Germinal center (tissue), 1 donor: ENCODE measurements at places on chromosomes 11 and 22.

- no peak for DNase-seq
Observed at GRCh38 chr11:72720784-72721183, 31.4 kb downstream of the ARAP1 start.

DNA sequence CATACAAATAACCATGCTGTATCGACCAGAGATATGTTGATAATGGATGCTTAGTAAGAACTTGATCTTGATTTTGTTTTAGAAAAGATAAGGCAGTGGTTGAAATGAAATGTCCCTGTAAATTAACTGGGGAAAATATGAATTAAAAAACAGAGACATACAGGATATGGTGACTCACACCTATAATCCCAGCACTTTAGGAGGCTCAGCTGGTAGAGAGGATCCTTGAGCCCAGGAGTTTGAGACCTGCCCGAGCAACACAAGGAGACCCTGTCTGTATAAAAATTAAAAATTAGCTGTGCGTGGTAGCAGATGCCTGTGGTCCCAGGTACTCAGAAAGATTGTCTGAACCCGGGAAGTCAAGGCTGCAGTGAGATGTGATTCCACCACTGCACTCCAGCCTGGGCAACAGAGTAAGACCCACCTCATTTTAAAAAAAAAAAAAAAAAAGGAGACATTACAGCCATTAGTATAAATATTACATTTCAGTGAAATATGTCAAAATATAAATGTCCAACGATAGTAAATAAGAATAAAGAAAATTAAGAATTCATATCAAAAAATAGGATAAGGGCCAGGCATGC is 4.6 kb downstream of the PICALM start:
- no peak for DNase-seq

DNA sequence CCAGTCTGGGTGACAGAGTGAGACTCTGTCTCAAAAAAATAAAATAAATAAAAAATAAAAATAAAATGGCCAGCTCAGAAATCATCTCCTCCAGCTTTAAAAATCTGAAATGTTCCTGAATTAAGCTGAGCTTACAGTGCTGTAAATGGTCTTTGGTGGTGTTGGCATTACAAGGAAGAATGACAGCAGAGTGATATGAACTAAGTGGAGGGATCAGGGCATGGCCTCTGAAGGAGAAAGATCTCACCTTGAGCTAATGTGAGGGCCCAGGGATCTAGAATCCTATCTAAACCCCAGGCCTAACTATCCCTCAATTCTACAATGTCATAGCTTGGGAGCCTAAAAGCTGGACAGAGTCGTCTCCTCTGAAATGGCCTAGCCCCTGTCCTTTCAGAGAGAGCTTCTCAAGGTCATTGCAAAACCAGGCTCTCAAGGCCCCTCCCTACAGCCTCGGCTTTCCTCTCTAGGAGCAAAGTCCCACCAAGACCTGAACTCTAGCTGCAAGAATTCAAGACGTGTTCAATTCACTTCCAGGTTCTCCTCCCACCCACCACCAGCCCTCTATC is 345.4 kb downstream of the BUD13 start:
- DNase-seq = no peak

- DNase-seq = peak; percentile 33
Observed at GRCh38 chr22:36328635-36329253, 59.0 kb downstream of the MYH9 start.

DNA sequence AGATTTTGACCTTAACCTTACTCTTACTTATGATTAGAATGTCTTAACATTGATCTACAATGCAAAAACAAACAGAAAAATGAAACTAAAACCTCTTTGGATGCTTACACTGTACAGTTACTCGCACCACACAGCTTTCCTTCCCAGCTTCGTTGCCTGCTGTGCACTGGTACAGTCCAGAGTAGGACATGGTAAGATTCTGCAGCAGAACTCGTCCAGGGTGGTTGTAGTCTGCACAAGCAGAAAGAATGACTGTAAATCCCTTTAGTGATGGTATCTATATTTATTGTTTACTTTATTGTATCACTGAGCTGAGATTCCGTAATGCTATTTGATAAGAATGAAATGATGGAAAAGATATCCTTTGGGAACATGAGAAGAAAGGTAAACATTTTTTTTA is 21.0 kb upstream of the HSPA8 start:
- DNase-seq = no peak

- DNase-seq = peak; percentile 31
Observed at GRCh38 chr11:61627850-61628661, 47.2 kb upstream of the SYT7 start.

DNA sequence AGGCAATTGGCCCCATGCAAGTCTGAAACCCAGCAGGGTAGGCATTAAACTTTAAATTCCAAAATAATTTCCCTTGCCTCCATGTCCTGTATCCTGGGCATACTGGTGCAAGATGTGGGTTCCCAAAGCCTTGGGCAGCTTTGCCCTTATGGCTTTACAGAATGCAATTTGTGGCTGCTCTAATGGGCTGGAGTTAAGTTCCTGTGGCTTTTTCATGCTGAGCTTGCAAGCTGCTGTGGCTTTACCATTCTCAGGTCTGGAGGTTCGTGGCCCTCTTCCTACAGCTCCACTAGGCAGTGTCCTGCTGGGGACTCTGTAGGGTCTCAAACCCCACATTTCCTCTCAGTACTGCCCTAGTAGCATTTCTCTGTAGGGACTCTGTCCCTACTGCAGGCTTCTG is 15.0 kb upstream of the BIRC3 start:
- no peak for DNase-seq

DNA sequence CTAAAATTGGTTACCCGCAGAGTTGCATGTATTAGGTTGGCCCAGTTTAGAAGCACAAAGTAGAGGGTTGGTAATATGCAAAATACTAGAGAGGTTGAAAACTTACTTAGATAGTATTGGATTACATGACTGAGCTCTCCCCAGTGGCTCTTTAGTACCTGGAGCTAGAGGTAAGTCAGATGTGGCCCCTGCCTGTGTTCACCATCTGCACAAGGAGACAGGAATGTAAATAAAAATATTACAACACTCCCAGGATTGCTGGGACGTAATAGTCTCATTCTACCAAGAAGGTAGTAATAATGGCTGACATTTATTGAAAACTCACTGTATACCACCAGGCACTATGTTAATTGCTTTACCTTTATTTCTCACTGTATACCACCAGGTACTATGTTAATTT is 129.6 kb downstream of the SLC17A6 start:
- no peak for DNase-seq

DNA sequence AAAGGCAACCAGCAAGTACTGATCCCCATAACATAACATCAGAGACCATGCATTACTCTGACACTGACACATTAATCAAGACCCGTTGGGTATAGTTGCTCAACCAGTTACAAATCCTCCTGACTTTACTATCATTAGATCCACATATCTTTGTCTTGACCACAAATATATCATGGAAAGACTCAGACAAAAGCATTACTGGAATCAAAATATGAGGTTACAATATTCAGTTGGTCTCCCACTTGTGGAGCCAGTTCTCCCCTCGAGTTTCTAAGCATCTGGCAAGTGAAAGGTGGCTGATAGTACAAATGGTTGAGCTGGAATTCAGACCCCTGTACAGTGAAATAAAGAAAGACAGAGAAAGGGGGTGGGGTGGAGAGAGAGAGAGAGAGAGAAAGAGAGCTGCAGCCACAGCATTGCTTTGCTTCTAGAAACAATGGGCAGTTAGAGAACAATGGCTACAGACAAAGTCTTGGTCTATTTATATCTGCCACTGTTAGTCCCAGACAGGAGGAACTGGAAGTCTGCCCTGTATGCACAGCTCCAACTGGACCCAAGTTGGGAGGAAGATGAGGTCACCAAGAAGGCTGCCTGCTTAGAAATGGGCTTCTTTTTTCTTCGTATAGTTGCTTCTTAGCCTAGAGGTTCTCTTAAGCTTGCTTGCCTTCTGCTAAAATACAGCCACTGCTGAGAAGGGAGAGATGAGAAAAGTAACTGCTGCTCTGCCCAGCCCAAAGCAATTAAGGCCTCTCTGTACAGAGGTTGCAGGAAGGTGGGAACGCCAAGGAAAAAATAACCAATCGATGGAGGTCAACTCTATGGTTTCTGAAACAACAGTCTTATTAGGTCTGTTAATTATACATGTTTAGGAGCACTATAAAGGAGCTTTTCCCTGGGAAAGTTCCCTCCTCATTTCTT is 85.5 kb downstream of the ETS1 start:
- no peak for DNase-seq

DNA sequence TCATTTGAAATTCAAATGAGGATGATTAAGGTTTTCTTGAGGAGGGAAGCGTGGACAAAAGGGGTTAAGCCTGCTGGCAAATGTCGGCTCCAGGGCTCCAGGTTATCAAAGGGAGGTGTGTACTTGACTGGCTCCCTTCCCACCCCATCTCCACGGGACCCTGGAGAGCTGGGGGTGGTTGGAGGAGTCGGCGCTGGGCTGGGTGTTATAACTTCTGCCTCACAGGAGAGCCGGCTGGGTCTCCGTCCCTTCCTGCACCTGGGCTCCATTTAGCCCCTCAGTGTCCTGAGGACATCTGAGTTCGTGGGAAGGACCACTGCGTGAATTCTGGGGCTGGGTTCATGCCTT is 15.6 kb downstream of the POU2F3 start:
- no peak for DNase-seq

DNA sequence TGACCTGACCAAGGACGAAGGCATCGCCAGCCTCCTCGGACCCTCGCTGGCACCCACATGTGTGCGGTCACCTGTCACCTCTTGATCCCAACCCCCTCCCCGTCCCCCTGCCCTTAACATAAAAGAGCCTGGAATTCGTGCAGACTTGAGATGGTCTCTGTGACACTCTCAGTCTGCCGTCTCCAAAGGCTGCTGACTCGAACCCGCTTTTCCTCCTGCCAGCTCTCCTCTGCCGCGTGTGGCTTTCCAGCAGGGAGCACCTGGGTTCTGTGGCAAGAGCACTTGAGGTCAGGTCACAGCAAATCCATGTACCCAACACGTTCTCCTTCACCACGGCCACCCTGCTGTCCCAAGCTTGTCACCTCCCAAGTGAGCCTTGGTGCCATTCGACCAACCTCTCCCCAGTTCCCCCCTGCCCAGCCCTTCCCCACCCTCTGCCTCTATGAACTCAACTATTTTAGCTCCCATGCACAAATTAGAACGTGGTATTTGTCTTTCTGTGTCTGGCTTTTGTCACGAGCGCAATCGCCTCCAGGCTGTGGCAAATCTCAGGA is 207.6 kb downstream of the BRD1 start:
- DNase-seq = no peak

DNA sequence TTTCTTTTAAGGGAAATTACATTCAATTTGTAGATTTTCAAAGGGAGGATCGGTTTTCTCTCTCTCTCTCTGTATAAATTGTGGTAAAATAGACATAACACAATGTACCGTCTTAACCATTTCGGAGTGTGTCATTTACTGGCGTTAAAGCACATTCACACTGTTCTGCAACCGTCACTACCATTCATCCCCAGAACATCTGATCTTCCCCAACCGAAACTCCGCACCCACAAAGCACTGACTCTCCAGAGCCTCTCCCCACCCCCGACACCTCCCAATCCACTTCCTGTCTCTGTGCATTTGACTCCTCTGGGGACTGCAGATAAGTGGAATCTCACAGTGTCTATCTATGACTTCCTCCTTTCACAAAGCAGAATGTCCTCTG is 15.9 kb upstream of the GRAMD4 start:
- no peak for DNase-seq

- no peak for DNase-seq
Observed at GRCh38 chr11:11230087-11230486, 123.0 kb downstream of the CSNK2A3 start.

DNA sequence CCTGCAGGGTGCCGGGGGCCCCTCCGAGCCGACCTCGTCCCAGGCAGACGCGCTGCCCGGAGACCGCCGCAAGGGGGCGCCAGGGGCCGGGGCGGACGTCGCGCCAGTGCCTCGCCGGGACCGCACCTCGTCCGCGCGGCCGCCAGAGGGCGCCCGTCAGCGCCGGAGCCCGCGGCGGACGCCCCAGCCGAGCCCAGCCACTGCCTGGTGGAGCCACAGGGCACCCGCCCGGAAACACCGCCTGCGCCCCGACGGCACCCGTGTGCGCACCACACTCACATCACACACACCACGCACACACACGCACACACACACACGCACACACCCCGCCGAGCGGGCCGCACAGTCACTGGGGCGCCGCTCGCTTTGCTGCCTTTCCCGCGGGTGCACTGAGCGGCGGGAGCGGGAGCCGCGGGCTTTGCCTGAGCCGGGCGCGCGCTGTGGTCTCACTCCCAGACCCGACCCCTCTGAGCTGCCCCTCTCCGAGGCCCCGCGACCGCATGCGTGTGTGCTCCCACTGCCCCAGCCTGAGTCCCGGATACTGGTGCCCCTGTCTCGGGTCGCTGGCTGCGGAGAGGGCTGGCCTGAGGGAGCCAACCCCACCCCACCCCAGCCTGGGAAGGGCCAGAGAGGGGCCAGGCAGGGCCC is 449.3 kb downstream of the OPCML start:
- peak; percentile 80 for DNase-seq

- DNase-seq = no peak
Observed at GRCh38 chr11:68673306-68673945, 10.9 kb upstream of the GAL start.

DNA sequence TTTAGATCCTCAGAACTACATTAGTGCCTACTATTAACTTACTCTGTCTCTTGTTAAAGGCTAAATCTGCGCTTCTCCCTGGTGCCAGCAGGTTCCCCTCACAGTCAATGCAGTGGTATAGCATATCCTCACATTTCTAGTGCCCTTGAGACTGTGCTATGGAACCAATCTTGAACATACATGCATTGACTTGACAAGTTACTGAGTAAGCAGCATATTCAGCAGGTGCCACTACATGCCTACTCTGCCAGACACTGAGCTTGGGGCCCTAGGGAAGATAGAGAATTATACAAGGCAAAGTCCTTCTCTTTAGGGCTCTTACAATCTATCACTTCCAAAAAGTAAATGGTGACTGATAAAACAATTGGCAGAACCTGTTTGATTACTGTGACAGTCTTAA is 3.2 kb downstream of the FUT4 start:
- DNase-seq = no peak

- no peak for DNase-seq
Observed at GRCh38 chr11:80914311-80914710, 1473.5 kb upstream of the TENM4 start.

- DNase-seq = no peak
Observed at GRCh38 chr11:64620381-64620971, 29.5 kb downstream of the SLC22A12 start.

GRCh38 chr11:48049036-48049435 is 68.7 kb downstream of the PTPRJ start:
- DNase-seq = no peak

- DNase-seq = no peak
Observed at GRCh38 chr22:49423125-49423650, 404.5 kb downstream of the BRD1 start.

DNA sequence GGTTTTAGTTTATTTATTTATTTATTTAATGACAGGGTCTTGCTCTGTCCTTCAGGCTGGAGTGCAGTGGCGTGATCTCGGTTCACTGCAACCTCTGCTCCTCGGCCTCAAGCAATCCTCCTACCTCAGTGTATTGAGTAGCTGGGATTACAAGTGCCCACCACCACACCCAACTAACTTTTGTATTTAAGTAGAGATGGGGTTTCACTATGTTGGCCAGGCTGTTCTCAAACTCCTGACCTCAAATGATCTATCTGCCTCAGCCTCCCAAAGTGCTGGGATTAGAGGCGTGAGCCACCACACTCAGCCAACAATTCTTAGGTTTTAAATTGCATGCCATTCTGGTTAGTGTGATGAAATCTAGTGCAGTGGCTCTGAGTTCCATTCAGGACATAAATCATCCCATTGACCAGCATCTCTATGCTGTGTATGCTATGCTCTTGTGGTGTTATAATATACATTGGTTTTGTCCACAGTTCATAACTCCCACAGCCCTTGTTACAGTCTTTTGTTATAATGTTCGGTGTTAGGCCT is 28.5 kb downstream of the ZNF280B start:
- DNase-seq = no peak

- DNase-seq = peak; percentile 57
Observed at GRCh38 chr22:41925783-41926460, 684 bp downstream of the TNFRSF13C start.
